Nephron progenitor cell (in vitro differentiated cells): ENCODE measurements at places on chromosomes 1 and 21.

GRCh38 chr21:31235671-31236450 is 108.2 kb downstream of the TIAM1 start:
- DNase-seq, result no peak

DNA sequence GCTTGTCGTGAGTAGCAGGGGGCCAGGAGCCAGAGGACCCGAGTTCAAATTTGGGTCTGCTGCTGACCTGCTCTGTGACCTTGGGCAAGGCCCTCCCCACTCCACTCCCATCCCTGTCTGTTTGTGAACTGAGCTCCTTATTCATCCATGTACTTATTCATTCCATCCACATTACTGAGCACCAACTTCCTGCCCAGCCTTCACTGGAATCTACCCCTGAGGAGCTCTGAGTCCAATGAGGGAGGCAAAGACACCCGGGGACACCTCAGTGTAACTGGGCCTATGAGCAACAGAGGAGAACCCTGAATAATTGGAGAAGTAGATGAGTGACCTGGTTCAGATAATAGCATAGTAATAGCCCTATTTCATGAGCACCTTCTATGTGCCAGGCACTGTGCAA is 8.9 kb downstream of the BSND start:
- no peak for DNase-seq

- DNase-seq, result no peak
Observed at GRCh38 chr1:21935393-21935804, 1.7 kb downstream of the HSPG2 start.

- no peak for DNase-seq
Observed at GRCh38 chr1:187229496-187229895, 400.7 kb downstream of the PLA2G4A start.

GRCh38 chr1:168210312-168210711 is 15.5 kb upstream of the SFT2D2 start:
- DNase-seq, result no peak

DNA sequence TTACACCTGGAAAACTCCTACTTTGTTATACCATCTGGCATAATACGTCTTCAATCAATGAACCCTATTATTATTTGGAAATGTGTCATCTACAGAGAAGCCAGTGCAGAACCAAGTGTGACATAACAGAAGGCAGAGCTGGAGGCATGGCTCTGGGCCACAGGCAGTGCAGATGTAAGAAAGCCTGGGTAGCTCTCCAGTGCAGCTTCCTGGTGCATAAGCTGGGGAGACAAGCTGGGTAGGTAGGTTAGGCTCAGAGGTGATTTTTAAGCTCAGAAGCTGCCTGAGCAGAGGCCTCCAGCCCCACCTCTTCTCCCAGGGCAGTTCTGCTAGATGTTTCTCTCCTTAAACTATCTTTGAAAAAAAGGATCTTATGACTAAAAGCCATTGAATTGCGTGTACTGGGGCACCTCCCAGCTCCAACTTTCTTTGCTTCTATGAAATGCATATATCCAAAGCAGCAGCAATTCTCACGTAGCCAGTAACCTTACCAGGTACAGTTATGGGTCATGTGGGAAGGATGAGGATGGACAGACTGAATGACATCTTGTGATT is 30.7 kb downstream of the AKNAD1 start:
- no peak for DNase-seq

- no peak for DNase-seq
Observed at GRCh38 chr1:84061336-84061735, 62.4 kb upstream of the TTLL7 start.

- DNase-seq, result no peak
Observed at GRCh38 chr1:55244476-55245099, 29.4 kb upstream of the USP24 start.

- DNase-seq, result no peak
Observed at GRCh38 chr1:59765011-59765730, 49.6 kb upstream of the HOOK1 start.

- DNase-seq, result peak; percentile 54
Observed at GRCh38 chr1:156845055-156845952, 13.6 kb downstream of the INSRR start.

- no peak for DNase-seq
Observed at GRCh38 chr1:109322974-109323373, 16.2 kb upstream of the MYBPHL start.

- DNase-seq, result no peak
Observed at GRCh38 chr1:211915924-211916323, 85.4 kb upstream of the LPGAT1 start.

DNA sequence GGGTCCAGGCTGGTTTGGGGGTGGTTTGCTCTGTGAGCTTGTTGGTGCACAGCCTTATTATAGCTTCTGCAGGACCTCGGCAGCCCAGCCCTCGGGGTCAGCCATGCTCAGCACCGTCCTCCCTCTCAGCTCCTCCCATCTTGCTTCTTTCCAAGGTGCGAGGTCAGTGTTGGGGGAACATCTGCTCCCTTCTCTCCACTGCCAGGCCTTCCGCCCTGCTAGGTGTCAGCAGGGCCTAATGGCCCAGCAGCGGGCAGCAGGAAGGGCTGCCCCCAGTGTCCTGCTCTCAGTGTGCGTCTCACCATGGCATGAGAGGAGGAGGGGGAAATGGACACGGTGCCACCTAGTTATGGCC is 36.5 kb upstream of the LRRC3 start:
- DNase-seq, result no peak

DNA sequence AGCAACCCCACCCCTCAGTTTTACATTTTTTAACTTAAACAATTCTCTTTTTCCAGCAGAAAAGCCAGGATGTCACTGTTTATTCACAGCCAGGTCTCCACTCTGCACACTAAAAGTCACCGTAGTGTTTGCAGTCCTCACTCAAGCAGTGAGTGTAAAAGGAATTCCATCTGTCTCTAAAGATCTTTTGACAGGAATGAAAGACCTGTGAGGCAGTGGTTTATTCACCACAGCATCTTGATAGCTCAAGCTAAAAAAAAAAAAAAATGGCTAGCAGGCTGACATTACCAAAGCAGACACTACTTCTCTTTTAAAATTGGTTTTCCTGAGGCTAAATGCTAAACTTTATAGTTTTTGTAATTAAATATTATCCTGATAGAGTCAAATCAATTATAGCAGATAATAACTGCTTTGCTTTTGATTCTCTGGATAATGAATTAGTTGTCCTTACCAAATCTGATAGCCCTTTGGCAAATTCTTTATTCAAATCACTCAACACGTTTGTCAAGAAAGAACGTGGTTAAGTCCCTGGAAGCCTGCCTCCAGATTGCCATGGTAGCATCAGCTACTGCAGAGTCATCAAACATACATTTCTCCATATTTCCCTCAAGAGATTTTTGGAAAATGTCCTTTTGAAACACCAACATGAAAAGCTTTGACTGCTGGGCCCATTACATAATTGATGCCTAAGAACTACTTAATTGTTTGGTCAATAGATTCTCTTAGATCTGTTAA is 22.2 kb upstream of the SLC5A9 start:
- no peak for DNase-seq

GRCh38 chr21:42513151-42513984 is at the start of gene SLC37A1:
TSS of gene SLC37A1 (plus strand) at chr21:42513852. CDS start at chr21:42518455, 4,603 bp downstream.
- DNase-seq, result peak; percentile 59

GRCh38 chr1:85149805-85150204 is 51.0 kb downstream of the SYDE2 start:
- DNase-seq, result no peak

DNA sequence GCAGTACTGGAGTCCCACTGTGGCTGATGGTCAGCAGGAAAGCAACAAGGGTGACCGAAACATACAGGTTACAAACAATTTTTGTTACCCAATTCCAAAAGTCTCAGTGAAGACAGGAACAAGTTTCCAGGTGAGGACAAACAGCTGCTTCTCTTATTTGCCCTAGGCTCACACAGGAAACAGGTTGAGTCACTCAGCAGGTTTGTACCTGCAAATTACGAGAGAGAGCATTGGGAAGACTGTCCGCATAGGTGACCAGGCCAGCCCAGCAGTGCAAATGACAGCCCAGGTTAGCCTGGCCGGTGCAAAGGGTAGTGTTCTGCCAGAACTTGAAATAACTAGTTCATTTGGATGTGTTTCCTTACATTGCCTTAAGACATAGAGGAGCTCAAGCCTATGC is 40.0 kb upstream of the DSCAM start:
- DNase-seq, result no peak

- DNase-seq, result no peak
Observed at GRCh38 chr21:19712441-19712840, 1285.8 kb upstream of the NCAM2 start.

GRCh38 chr1:5267603-5268235 is 613.3 kb downstream of the AJAP1 start:
- DNase-seq, result no peak

DNA sequence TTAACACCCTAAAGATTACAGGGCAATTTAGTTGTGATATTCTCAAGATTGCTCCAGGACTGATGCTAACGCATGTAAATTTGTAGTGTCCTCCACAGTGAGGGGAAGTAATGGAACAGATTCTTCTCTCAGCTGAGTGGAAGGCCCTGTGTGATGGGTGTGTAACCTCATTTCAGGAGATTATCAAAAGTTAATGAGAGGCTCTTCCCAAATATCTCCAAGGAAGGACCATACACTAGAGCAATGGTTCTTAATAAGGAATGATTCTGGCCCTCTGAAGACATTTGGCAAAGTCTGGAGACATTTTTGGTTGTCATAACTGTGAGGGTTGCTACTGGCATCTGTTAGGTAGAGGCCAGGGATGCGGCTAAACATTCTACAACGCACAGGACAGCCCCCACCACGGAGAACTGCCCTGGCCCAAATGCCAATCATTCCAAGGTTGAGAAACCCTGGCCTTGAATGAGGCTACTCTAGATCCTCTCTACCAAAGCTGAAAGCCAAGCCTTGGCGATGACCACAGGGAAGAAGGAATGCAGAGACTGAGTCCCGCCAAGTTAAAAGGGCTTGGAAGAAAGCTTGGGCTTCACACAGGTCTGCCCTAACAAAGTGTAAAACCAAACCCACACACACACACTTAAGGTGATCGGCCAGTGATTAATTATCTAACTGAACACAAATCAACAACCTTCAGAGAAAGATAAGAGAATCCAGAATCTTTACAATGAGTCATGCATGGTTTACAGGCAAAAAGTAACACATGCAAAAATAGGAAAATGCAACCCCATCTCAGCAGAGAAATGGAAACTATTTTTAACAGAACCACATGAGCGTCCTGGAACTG is 135.8 kb downstream of the SYF2 start:
- no peak for DNase-seq

GRCh38 chr1:171367436-171367835 is 53.5 kb downstream of the FMO4 start:
- no peak for DNase-seq

- DNase-seq, result no peak
Observed at GRCh38 chr1:156497078-156497742, 3.4 kb downstream of the MEF2D start.

DNA sequence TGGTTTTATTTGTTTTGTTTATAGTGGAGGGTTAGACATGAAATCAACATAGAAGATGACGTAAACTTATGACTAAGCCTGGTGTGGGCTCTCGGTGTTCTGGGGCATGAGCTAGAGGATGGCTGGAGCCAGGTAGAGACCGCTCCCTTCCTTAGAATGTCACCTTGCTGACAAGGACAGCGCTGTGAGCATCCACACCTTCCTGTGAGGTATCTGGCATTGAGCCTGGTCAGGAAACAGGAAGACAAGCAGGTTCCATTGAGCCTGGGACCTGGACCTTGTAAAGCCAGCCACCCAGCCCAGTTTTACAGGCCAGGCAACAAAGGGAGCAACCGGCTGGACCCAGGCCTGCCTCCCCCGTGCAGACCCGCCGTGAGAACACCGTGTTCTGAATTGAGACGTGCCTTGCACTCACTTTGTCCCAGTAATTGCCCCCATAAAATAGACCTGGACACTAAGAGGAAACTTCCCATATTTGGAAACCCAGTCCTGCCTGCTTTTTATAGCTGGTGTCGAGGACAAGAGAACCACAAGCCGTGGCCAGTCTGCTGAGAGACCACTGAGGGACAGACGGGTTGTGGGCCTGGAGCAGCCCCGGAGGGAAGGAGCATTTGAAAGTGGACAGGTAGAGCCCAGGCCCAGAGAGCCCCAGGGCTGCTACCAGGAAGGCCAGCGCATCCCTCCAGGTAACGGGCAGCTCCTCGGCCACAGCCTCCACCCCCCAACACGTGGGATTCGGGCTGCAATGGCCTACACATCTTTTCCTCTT is 78.0 kb downstream of the PDE9A start:
- DNase-seq, result no peak

GRCh38 chr1:173415905-173416450 is 61.2 kb upstream of the PRDX6 start:
- DNase-seq, result no peak
